ENCODE measurements at places on chromosomes 16 and 17. TPM values are rescaled to one million over a fixed set of nuclear protein-coding genes. Genes with fewer than 3 reads are reported as not detected.

The CRYBA1 gene
- not detected for total RNA-seq

The PROCA1 gene
- 0.25 TPM for total RNA-seq

DNA sequence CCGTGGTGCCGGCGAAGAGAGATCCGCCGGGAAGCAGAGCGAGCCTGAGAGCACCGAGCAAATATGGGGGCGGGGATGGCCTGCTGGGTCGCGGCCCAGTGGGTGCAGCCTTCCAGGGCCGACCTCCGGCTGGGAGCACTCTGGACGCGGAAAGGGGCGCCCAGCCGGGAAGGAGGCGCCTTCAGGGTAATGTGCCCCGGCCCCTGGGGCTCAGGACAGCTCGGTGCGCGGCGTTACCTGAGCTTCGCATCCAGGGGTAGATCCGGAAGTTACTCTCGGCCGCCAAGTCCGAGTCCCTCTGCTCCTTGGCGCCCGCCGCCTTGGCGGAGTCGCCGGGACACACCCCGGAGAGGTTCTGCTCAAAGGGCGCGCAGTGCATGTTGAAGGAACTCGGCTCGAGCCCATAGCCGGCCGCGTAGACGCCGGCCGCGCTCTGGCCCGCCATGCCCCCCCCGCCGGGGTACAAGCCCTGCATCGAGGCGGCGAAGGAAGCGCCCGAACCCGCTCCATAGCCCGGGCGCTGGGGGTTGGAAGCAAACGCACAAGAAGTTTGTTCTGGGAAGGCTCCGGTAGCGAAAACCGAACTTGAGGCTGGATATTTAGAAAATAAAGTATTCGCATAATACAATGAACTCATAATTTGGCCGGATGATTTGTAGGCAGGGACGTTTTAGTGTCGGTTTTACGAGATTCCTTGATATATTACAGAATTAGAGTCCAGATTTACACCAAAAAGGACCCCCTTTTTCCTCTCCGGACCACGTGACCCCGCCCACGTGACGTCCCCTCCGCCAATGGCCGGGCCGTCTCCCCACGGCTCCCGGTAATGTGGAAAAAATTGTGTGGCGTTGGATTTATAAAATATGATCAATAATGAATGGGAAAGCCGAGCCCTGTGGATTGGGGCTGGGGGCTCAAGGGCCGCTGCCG, at the start of gene HOXB7:
Gene HOXB7 (minus strand): TSS at position 736 of the 930 bp plus-strand sequence. CDS start 99 bp downstream, at position 637.
- DNase-seq = peak; percentile 69

- DNase-seq = peak; percentile 53
Observed at GRCh38 chr17:7479213-7480088, at the start of gene ZBTB4. TSS of gene ZBTB4 (minus strand) at chr17:7479631. CDS start at chr17:7466801, 12,830 bp downstream.

DNA sequence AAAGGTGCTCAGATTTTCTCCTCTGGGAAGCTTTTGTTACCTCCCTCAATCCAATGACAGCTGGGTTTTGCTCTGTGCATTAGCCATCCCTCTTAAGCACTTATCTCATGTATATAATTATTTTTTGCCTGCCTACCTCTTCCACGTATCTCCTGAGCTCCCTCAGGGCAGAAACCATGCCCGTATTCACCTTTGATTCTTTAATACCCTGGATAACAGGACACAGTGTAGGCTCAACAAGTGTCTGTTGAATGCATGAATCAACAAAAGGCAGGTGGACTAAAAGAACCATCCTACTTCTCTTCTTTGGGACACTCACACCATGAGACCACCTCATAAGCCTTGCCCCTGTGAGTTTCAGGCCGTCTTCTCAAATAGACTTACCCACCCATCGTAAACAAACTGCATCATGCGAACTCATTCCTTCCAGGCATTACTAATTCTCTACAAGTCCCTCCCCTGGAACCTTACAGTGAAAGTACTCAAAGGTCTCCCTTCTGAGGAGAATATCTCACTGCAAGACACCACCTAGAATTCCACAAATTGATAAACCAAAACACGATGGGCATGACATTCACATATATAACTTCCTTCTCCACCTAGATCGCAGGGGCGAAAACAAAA, 3.2 kb downstream of the ARHGAP17 start:
- DNase-seq = no peak

DNA sequence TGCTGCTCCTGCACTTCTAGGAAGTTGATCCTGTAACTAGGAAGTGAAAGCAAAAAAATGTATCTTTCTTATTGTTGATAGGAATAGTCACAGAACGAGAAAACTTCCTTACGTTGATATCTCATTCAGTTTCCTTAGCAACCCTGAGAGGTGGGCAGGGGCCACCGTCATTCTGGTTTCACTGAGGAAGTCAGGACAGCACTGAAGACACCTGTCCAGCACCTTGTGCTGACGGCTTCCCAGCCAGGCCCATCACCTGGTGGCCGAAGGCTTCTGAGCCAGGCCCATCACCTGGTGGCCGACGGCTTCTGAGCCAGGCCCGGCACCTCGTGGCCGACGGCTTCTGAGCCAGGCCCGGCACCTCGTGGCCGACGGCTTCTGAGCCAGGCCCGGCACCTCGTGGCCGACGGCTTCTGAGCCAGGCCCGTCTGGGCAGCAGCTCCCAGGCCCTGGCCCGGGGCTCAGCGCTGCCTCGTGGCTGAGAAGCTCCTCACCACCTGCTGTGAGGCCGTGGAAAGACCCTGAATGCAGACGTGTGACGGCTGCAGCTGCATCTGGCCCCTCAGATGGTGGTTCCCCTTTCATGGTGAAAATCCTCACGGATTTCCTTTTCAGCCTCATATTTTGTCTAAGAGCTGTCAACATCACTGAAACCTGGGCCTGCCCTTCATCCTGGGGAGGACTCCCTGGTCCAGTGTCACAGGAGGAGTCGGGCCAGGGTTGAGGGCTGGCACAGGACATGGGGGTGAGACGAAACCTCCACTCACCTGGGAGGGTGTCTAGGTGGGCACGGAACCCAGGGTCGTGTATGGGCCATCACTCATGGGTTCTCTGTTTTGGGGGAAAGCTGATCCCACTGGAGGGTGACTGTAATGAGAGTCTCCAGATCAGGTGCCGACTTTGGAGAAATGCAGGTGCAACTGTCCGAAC, 33.0 kb upstream of the ZNF750 start:
- DNase-seq = no peak

GRCh38 chr16:28910086-28911031, 14.7 kb downstream of the RABEP2 start:
- DNase-seq = no peak

DNA sequence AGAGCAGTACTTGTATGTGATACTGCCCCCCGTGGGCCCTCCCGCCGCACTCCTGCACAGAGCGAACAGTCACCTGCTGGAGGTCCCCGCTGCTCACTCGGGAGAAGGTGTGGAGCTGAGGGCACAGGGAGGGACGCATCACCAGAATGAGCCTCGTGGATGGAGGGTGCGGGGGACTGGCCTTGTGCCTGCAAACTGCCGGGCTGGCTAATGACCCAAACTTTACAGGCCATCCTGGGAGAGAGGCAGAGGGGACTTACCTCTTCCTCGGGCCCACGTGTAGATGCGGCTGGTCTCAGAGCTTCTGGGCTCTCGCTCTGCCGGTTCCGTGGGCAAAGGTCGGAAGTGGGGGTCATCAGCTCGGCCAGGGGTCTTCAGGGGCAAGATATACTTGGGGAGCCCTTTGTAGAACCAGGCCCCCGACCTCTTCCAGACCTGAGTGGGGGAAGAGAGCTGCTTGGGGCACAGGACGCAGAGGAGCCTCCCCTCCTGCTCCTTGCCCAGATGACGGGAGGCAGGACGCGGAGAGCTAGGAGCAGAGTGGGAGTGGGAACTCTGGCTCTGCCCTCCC, 65.5 kb upstream of the DOC2B start:
- no peak for DNase-seq

Data from dermis microvascular lymphatic vessel endothelial cell (primary cell).